Calu3 (cell line): ENCODE measurements at places on chromosomes 12 and 14. TPM values are rescaled to one million over a fixed set of nuclear protein-coding genes. Genes with fewer than 3 reads are reported as not detected.

The CTSG gene
- not detected in 2 replicates for total RNA-seq

The SCNN1A gene
- 36.5 and 53.5 TPM in 2 replicates for total RNA-seq

- H3K4me1 ChIP-seq, result peaks cover 45% of the 10 kb centered on the region
- no peak overlapping the region for H3K27ac ChIP-seq
- H3K27me3 ChIP-seq, result no peaks in the 10 kb centered on the region
- no peak for DNase-seq
- H3K36me3 ChIP-seq, result peaks cover under 1% of the 10 kb centered on the region
- H3K4me3 ChIP-seq, result no peak overlapping the region
Measured at GRCh38 chr14:69666112-69666511, 54.7 kb downstream of the SUSD6 start.

- H3K27ac ChIP-seq, result no peak overlapping the region
- H3K4me3 ChIP-seq, result no peak overlapping the region
- peaks cover 53% of the 10 kb centered on the region for H3K36me3 ChIP-seq
- no peak for DNase-seq
Measured at GRCh38 chr14:49849213-49849847, 3.3 kb downstream of the NEMF start.

- no peak for DNase-seq
- no peaks in the 10 kb centered on the region for H3K36me3 ChIP-seq
Measured at GRCh38 chr12:97877404-97877803, 414.8 kb downstream of the RMST start.

GRCh38 chr12:113846883-113847755 is 119.0 kb downstream of the RBM19 start:
- no peaks in the 10 kb centered on the region for H3K4me1 ChIP-seq
- H3K27ac ChIP-seq, result no peak overlapping the region
- H3K36me3 ChIP-seq, result peaks cover 5% of the 10 kb centered on the region

DNA sequence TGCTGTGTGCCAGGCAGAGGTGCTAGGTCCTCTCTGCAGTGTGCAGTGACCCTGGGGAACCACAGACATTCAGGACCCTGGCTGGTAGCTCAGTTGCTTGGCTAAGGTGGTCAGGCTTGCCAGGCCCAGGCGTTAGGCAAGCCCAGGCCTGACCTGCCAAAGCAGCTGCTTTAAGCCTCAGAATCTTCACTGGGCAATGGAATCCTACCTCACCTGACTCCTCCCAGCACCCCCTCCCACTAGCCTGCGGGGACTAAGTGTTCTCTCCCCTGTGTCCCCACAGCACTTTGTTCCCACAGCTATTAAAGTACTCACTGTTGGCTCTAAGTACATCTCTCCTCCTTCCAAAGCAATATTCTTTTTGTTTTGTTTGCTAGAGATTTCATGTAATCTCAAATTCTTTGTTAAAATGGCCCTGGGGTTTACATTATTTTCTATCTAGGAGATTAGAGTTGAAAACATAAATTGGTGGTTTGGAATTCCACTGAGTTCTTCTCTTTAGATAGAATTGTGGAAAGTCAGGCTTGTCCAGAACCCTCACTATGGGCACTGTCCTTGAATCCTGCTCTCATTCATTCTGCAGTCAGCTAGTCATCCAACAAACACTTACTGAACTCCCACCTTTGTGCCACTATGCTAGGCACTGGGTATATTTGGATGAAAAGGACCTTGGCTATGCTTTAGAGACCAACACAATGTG is 44.4 kb downstream of the DGLUCY start:
- peaks cover 8% of the 10 kb centered on the region for H3K4me1 ChIP-seq
- peaks cover 15% of the 10 kb centered on the region for H3K36me3 ChIP-seq
- no peak for DNase-seq
